ENCODE measurements at places on chromosomes 16 and 17.
A peak's percentile ranks its signal among the peaks of the same experiment; 100 is the strongest.

- DNase-seq: no peak
Measured at GRCh38 chr16:70476272-70477020, 22.1 kb downstream of the FCSK start.

GRCh38 chr17:35117984-35118383 lies 1.7 kb downstream of the RAD51D start:
- DNase-seq: peak; percentile 18

DNA sequence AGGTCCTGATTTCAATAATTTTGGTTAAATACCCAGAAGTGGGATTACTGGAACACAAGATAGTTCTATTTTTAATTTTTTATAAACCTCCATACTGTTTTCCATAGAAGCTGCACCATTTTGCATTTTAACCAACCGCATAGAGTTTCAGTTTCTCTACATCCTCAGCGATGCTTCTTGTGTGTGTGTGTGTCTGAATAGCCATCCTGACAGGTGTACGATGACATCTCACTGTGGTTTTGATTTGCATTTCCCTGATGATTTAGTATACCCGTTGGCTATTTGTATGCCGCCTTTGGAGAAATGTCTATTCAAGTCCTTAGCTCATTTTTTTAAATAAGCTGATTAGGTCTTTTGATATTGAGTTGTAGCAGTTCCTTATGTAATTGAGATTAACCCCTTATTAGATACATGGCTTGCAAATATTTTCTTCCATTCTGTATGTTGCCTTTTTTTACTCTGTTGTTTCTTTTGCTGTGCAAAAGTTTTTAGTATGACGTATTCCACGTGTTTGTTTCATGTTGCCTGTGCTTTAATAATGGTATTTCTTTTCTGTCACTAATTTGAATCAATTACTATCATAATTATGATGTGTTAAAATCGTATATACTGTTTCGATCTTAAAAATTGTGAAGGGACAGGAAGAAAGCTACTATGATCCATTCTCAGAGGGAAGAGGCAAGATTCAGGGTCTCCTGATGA lies 227.2 kb upstream of the MON1B start:
- no peak for DNase-seq

- no peak for DNase-seq
Measured at GRCh38 chr17:19554393-19554792, 20.7 kb downstream of the SLC47A1 start.

DNA sequence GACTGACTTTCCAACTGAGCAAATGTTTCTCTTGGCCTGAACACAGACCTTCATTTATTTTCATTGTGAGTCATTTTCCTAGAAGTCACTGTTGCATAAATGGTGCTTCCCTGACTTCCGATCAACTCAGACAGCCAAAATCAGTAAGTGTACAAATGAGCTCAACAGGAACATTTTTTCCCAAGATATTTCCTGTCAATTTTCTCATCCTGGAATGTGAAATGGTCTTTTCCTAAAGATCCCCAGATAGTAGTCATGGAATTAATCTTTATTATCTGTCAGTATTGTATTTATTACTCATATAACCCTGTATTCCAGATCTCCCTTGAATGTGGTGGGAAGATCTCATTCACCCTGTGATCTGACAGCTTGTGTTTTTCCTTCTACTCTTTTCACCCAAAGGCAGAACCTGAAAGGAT lies 360.3 kb upstream of the KIF2B start:
- no peak for DNase-seq

GRCh38 chr17:32288615-32289014 lies 23.0 kb downstream of the RHBDL3 start:
- DNase-seq: no peak

DNA sequence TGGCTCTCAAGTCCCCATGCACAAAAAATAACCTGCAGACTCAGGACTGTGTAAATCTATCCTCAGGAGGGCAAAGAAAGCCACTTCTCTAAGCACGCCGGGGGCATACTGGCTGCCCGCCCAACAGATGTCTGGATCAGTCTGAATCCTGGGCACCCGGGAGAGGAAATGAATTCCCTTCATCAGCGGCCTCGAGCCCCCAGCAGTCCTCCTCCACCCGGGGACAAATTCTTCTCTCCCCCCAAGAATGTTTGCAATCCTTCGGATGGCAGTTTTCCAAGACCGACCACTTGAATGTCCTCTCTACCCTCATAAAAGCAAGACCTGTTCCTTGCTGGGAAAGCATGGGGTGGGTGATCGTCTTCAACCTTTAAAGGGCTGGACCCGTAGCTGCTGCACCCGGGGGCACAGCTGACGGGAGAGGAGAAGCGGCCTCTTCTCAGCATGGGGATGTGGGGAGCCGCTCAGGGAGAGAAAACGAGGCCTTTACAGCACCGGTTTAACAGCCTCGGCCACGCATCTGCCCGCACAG lies 9.4 kb upstream of the MAP2K3 start:
- DNase-seq: no peak

- no peak for DNase-seq
Measured at GRCh38 chr16:259814-260253, 15.9 kb downstream of the RGS11 start.

GRCh38 chr17:74380959-74381808 lies 13.9 kb downstream of the GPR142 start:
- no peak for DNase-seq

- DNase-seq: no peak
Measured at GRCh38 chr17:59840329-59841090, 52.2 kb downstream of the TUBD1 start.

- DNase-seq: no peak
Measured at GRCh38 chr17:1649844-1650501, at the start of gene RILP. Gene RILP (minus strand): TSS chr17:1649866. CDS start chr17:1649804, 62 bp downstream.

GRCh38 chr17:5513628-5514027 lies 27.3 kb downstream of the MIS12 start:
- DNase-seq: no peak

All from globus pallidus (tissue), 1 donor.